ENCODE measurements at places on chromosomes 3 and 15.

DNA sequence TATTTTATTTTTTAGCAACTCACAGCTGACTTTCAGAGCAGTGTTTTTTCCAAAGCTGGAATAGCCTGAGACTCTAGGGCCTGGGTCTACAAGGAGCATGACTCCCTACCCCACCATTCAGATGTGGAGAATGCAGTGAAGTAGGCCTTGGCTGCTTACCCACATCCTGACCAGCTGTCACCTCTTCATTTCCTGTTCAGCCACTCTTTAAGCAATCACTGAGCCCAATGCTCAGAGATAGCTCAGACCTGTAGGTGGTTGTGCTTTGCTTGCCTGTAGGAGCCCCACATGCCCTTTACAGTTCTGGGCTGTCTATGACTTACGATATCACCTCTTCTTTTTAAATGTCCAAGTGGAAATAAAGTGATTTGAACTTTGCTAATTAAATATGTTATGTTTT is 148.1 kb downstream of the NEK11 start:
- DNase-seq, result no peak

- peak; percentile 28 for DNase-seq
Measured at GRCh38 chr15:88187195-88187594, 69.3 kb downstream of the NTRK3 start.

- no peak for DNase-seq
Measured at GRCh38 chr3:57943525-57944495, 64.4 kb upstream of the FLNB start.

- no peak for DNase-seq
Measured at GRCh38 chr3:156582532-156583183, 27.7 kb upstream of the SSR3 start.

DNA sequence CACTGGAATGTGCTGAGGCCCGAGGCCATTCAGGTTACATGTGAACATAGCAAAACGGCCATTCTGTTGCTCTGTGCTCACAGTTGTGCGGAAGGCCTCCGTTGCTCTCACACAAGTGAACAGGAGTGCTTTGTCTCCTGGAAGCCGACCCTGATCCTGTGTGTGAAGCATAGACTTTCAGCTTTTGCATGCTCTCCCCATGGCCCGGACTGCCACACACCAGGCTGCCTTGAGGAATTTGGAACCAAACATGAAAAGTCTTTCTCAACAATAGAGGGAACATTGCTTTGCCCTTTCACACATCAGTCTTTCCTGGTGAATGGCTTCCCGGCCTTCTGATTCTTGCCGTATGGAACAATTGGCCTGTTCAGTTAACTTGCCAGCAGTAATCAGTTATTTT is 154.8 kb upstream of the LRIG1 start:
- peak; percentile 59 for DNase-seq

DNA sequence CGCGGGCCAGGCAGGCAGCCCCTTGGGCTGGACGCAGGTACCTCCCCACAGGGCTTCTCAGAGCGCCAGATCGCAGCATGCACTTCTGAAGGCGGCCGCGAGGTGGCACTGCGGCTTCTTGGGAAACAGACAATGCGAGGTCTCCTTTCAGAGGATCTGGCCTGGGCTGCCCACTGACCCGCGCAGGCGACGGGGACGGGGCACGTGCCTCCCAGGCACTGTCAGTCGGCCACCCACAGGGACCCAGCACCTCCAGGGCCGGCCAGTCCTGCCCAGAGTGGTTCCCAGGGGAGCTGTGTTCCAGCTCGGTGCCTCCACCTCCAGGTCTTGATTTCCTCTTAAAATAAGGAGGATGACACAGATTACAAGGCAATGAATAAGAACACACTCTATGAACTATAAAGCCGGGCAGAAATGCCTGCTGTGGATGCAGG is 24.4 kb upstream of the TXNRD3 start:
- peak; percentile 75 for DNase-seq

GRCh38 chr3:57709559-57709958 is 16.7 kb upstream of the DENND6A start:
- DNase-seq, result no peak

GRCh38 chr3:65109966-65110500 is 422.2 kb upstream of the ADAMTS9 start:
- no peak for DNase-seq

DNA sequence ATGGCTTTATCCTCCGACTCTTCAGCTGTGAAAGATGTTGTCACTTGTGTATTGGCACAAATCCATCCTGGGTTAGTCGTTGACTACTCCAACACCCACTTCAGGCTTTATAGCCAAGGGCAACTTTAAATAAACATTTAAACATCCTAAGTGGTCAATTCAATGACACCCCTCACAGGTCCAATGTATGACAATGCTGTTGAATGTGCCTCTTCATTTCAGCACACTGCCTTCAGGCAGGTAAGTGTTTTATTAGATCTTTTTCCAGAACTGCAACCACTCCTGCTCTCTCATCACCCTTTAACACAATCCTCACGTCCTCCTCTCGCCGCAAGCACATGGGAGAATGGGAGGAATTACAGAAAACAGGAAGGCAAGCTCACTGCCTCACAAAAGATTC is 30.3 kb downstream of the IL12A start:
- DNase-seq, result no peak

DNA sequence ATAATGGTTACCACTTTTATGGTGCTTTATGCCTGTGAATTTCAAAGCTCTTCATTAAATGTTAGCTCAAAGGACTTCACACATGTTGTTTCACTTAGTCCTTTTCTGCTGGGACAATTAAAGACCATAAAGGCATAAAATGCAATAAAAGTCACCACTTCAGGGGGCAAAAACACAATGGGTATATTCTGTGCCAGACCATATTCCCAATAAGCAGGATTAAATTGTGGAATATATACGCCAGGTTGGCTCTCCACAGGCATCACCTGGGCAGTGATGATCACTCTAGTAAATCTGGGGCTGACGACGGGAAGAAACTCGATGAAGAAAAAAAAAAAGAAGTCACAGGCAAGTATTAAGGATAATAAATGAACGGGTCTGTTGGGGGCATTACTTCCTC is 370.2 kb upstream of the CNTN4 start:
- no peak for DNase-seq

DNA sequence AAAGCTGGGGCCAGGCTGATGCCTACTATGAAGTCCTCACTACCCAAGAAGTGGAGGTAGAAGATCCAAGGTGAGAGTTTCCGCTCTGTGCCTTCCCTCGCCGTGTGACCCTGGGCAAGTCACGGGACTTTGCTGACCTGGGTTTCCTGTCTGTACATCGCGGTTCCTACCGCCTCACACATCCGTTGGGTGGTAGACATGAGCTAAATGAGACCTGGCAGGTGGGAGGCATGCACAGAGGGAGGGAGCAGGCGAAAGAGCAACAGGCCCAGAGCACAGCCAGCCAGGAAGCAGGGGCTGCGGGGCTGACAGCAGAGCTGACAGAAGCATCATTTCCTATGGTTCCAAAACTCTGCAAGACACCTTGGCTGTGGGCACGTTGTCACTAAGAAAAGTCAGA is 157.3 kb upstream of the BHLHE40 start:
- no peak for DNase-seq

- DNase-seq, result no peak
Measured at GRCh38 chr3:155727836-155728235, 17.0 kb downstream of the PLCH1 start.

DNA sequence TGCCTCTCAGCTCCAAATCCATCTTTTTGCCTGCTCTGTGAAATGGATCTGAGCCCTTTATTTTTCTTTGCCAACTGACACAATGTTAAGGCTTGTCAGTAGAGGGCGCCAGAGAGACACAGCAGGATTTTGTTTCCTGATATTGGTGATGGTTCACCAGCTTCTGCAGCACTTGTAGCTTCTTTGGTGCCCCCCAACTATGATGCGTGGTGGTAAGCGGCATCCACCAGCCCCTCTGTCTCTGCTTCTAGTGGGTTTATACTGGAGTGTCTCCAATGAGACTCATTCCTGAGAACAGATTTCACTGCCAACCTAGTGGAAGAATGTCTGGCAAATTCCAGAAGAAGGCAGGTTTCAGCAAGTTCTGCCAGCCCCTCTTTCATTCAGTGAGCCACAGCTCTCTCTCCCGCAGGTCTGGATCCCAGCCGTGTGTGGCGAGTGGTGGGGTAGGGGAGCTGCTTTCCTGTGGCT is 471.9 kb upstream of the FRG2C start:
- peak; percentile 21 for DNase-seq

DNA sequence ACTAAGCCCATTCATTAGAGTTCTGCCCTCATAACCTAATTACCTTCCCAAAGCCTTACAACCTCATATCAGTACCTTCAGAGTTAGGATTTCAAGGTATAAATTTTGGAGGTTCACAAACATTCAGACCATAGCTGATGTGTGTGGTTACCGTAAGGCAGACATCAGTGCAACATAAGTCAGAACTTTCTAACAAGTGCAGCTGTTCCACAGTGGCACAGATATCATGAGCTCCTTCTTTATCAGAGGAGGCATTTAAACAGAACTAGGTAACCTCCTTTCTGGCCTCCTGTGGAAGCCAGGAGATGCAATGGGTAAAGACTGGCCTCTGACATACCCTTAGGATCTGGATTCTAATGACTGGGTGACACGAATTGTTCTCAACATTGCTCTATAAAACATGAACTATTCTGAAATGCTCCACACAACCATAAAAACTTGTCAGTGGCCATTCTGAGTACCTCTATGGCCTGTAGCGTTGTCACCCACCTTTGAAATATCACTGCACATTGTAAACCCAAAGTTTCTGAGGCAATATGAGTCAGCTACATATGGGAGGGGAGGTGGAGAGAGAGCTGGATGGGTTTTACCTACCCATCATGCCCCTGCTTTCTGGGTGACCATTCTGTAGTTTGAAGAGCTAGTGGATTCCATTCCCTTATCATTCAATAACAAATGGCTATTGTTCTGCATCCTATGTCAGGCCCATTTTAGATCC is 546.0 kb upstream of the TBL1XR1 start:
- no peak for DNase-seq

- DNase-seq, result no peak
Measured at GRCh38 chr15:95772982-95773381, 557.5 kb upstream of the NR2F2 start.

- no peak for DNase-seq
Measured at GRCh38 chr3:151431940-151432339, 28.9 kb downstream of the IGSF10 start.

DNA sequence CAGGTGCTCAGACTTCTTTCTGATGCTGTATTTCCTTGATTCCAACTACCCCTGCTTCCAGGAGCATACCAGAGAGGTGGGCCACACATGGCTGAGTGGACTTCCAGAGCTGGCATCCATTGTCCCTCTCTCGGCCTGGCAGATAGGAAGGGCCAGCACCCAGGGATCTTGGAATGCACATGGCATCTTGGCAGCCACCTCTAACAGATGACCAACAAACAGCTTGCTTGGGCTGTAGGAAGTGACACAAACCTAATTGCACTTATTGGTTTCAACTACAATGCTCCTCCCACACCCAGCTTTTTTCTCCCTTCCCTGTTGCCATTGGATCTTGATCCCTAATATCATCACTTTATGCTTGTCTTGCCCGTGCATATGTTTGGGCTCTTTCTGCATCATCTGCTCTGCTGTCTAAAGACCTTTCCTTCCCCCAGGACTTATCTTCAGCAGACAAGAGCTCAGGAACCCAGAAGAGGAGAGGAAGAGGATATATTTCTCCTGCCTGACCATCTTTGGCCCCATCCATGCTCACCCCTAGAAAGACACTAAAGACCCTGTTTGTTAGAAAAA is 294.6 kb downstream of the NTRK3 start:
- DNase-seq, result no peak

- no peak for DNase-seq
Measured at GRCh38 chr3:183904833-183905780, 20.4 kb upstream of the PARL start.

DNA sequence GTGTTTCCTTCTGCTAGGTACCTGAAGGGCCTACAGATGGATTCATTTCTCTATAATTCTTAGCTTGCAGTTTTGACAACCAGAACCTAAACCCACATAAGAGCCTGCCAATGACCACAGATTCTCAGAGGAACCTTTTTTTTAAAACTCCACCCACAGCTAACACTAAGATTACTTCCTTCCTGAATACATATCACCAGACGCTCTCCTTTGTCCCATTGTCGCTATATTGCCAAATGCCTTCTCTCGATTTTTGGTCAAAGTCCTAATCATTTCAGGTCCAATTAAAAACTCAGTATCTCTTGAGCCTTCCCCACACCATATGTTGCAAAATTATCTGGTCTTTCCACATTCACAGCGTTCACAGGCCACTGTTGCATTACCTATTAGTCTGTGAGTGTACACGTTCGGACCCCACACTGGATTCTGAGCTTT is 12.4 kb downstream of the ZNF710 start:
- DNase-seq, result peak; percentile 31

DNA sequence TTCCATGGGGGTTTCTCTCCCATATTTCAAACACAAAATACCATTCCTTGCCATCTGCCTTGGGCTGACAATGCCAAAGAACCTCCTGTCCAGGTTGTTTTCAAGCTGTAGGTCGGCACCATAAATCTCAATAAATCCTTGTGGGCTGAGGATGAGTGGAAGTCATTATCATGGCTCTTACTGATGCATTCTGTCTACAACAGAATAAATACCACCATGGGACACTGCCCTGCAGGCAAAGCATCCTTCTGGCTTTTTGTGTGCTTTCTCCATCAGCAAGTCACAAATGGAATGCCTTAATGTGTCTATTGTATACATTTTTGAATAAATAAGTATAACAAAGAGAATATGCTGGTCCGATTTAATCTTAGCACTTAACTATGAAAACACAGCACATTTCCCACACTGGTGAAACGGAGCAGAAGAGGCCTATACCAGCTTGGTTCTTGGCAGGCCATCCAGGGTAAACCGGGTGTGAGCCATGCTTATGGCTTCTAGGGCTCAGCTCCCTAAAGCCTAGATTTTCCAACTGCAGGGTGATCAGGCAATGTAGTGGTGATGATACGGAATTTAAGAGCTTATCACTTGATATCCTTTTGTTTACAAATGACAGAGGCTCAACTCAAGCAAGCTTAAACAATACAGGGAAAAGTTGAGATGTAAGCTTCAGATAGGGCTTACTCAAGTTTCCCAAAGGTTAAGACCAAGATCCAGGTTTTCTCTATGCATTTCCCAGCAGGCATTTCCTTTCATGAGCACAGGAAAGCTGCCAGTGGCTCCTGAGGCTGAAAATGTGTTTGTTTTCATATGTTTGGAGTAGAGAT is 133.2 kb upstream of the LRTM1 start:
- DNase-seq, result no peak

DNA sequence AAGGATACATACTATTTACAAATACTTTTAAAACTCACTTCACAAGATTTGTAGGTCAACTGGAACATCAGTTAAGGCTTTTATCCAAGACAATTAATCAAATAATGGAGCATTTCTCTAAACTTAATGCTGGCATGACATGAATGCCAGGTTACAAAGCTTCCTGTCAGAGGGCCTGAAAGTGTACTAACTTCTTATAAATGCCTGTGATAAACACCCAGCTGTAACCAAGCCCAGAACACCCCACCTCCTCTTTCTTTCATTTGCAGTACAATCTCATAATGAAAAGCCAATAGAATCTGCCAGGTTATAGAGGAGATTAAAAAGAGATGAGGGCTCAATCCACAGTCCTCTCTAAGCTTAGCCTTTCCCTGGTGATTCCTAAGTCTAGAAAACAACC is 214.4 kb downstream of the OSBPL10 start:
- no peak for DNase-seq

GRCh38 chr15:61281328-61281727 is 52.2 kb upstream of the RORA start:
- no peak for DNase-seq

Data from right lobe of liver (tissue), 6 donors.